ENCODE measurements at places on chromosomes 2 and 18.
A peak's percentile ranks its signal among the peaks of the same experiment; 100 is the strongest.

DNA sequence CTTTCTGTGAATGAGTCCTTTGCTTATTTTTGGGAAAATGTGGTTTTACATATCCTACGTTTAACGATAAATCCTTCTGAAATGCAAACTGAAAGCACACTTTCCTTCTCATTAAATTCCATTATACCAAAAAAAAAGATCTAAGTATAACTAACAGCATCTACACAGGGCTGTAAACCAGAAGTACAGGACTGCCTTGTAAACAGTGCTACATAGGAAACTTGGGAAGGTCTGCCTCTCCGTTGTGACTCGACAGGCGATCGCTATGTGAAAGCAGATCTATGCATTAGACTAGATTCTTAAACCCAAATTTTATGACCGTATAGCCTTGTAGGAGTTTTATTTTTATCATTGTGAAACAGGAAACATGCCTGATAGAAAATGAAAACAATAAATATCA is 690.5 kb downstream of the ARHGAP15 start:
- no peak for DNase-seq

GRCh38 chr18:48023334-48024008 is 93.0 kb upstream of the SMAD2 start:
- peak; percentile 30 for DNase-seq

GRCh38 chr18:37649930-37650329 is 84.3 kb upstream of the CELF4 start:
- no peak for DNase-seq

GRCh38 chr2:235305678-235306077 is 188.2 kb upstream of the AGAP1 start:
- no peak for DNase-seq

DNA sequence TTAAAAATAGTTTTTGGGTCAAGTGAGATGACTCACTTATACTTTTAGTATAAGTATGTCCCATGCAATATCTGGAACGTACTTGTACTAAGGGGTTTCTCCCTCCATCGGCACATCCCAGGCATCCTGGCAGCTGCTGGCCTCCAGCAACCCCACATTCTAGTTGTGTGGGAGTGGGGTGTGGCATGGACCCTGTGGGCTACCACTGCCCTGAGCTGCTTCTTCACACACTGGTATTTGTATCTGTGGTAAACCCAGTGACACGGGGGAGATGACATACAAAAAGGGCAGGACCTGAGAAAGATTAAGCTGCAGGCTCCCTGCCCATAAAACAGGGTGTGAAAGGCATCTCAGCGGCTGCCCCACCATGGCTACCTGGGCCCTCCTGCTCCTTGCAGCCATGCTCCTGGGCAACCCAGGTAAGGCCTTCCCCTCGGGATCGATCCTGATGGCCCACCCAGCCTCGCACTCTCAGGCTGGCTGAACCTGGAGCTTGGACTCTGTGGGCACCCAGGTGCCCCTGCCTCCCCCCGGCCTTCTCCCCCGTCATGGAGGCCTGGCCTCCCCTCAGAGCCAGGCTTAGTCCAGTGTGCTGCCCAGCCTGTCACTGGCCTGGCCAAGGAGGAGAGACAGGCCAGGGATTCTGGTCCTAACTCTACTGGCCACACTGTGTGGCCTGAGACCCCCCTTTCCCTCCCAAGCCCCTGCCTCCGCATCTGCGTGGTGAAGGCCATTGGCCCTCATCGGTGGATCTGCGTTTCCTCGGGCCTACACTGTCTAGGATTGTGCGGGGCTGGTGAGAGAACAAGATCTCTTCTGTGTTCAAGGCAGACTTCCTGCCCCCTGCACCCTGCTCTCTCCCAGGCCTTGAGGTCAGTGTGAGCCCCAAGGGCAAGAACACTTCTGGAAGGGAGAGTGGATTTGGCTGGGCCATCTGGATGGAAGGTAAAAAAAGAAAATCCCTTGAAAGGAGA is at the start of gene GNLY:
Gene GNLY, plus strand, starts transcription at position 307 of the 974 bp plus-strand sequence. Its CDS starts 61 bp downstream, at position 368.
- DNase-seq = no peak
